ENCODE measurements at places on chromosomes 2 and 18.
A peak's percentile ranks its signal among the peaks of the same experiment; 100 is the strongest.

GRCh38 chr2:184646593-184646992 lies 48.3 kb downstream of the ZNF804A start:
- DNase-seq, result no peak

GRCh38 chr18:31077878-31078277 lies 24.3 kb downstream of the DSC2 start:
- DNase-seq, result no peak

DNA sequence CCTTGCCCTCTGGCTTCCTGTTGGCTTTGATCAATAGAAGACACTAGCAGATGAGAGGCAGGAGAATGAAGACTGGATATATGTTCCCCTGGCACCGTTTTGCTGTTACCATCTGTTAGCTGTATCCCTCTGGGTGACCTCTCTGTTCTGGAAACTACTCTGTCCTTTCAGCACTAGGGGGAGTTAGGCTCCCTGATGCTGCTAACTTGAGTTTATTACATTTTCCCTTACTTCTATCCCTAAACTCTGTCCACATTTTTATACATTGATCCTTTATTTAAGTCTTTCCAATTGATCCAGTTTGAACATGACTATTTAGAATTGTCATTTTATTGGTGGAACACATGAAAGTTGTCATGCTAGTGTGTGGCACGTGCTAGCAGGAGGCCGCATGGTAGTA lies 1014.3 kb upstream of the CDH2 start:
- no peak for DNase-seq

- peak; percentile 76 for DNase-seq
Observed at GRCh38 chr18:24176727-24177416, 38.0 kb downstream of the CABYR start.

- no peak for DNase-seq
Observed at GRCh38 chr2:239145601-239146000, 255.2 kb downstream of the HDAC4 start.

GRCh38 chr2:36329251-36329650 lies 26.3 kb upstream of the CRIM1 start:
- no peak for DNase-seq

DNA sequence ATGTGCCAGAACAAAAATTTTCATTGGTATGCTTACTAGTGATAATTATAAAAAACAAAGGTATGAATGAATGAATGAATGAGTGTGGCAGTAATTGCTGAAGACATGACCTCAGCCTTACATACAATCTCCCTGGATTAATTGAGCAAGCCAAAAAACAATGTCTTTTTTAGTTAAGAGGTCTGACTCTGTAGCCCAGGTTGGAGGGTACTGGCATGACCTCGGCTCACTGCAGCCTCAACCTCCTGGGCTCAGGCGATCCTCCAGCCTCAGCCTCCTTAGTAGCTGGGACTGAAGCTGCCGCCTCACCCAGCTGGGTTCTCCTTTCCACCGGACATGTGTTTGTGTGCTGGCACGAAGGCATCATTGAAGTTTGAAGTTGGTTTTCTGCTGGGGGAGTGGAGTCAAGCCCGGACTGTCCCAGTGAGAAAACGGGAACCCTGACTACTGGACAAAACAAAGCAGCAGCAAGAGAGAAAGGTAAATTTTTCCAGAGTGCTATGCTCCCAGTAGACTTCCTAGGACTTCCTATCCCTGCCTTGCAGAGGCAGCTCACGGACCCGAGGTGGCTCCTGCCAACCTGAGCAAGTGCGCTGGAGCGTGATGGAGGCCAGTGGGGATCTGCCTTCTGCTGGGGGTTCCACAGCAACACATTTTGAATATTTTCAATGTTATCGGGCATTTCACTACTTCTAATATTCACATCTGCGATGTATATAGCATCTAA lies 6.4 kb upstream of the IMP4 start:
- DNase-seq, result no peak

DNA sequence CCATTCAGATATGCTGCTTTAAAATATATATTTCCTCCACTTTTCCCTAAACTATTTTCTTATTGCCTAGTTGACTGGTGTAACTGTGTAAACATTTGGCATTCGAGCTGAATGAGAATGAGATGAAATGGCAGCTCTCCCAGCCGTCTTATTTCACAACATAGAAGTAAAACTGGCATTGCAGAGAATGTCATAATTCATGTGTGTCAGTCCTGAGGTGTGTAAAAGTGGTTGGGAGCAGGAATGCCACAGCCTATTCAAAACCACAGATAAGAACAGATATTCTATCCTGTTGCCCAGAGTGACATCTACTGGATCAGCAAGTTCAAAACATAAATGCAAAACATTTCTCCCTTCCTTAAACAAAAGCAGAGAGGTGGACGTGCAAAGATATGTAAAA lies 565.5 kb upstream of the CHAC2 start:
- DNase-seq, result no peak

GRCh38 chr2:222506230-222506935 lies 82.0 kb downstream of the SGPP2 start:
- no peak for DNase-seq

- no peak for DNase-seq
Observed at GRCh38 chr2:200357845-200358244, 51.4 kb downstream of the SPATS2L start.

DNA sequence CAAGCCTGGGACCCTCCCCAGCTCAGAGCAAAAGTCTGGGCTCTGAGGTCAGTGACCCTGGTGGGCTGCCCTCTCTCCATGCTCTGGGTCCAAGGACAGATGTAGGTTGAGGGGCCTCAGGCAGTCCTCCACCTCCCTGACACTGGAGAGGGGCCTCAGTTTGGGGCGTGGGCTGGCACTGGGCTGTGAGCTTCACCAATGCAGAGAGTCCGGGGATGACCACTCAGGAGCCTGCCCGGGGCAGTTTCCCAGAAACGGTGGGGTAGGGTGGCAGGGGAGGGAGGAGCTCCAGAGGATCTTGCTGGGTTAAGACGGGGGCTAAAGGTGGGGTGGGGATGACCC lies 40.5 kb upstream of the SMAD7 start:
- no peak for DNase-seq

DNA sequence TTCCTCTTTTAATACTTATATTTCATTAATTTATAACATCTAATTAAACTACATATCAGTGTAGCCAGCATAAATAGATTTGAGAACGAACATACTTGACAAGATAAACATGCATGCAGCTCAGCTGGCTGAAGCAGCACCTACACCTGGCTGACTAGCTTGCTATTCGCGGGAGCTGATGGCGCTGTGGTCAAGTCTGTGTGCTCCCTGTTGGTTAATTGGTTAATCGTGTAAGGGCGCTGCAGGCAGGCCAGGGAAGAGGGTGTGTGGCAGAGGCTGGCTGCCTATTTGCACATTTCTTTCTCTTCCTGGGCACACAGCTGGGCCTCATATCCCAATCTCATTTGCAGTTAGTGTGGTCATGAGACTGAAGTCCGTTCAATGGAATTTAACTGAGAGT lies 14.5 kb upstream of the VWA3B start:
- DNase-seq, result no peak

DNA sequence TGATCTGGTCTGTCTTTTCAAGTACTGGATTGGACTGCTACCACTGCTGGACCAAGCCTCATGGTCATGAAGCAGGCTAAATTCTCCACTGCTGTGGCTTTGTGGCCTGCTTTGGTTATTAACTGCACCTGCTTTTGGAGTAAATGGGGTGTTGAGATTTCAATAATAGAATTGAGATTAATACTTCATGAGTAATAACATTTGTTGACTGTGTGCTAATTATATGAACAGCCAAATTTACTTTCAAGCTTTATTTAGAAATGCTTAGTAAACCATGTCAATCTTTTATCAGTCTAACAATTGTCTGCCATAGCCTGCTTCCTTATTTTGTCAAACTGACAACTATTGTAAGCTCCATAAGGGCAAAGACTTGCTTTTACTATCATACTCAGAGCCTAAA lies 27.4 kb upstream of the MTIF2 start:
- DNase-seq, result no peak

DNA sequence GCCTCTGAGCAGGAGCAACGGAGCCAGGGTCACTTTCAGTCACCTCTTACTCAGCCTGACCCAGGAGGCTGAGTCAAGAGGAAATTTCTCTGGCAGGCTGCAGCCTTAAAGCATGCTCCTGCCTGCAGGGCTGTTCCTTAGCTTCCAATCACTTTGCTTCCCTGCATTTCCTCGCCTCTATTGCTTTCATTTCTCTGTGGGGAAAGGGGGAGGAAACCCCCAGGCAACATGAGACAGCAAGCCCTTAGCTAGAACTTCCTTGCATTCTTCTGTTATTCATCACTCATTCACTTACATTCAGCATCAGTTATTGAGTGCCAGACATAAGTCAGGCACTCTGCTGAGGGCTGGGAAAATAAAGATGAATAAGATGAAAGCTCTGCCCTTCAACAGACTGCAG lies 13.0 kb downstream of the XDH start:
- no peak for DNase-seq

DNA sequence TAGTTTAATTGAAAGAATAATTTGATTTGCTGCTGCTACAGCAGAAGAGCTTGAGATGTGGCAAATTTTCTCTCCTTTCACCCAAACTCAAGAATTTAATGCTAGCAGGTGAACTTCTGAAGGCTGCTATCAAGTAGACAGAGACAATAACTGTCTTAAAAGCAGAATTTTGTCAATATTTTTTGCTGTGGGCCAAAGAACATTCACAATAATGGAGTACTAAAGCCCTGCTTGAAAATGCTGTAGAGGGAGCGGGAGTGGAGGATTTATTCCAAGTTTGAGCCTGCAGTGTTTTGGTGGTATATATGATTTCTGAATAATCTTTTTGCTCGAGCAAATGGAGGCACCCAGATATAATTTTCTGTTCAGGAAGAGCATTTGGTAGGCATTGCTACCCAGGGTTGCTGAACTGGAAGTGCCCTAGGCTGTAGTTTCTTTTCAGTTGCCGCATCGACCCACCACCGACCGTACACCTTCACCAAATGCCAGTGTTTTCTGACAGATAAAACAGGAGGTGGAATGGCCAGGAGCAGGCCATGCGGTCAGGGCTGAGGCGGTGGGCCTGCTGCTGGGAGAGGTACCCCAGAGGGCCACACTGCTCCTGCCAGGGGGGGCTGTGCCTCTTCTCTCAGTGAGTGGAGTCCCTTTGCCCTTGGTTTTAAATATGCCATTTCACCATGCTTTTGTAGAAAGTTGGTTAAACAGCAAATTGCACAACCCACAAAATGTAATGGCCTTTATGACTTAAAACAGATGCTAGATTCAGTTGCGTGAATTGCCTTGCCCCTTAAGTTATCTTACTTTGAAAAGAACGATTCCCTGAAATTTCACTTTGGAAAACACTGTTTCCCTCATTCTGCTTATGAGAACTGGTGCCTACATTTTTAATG lies 36.4 kb downstream of the TSHZ1 start:
- peak; percentile 71 for DNase-seq

DNA sequence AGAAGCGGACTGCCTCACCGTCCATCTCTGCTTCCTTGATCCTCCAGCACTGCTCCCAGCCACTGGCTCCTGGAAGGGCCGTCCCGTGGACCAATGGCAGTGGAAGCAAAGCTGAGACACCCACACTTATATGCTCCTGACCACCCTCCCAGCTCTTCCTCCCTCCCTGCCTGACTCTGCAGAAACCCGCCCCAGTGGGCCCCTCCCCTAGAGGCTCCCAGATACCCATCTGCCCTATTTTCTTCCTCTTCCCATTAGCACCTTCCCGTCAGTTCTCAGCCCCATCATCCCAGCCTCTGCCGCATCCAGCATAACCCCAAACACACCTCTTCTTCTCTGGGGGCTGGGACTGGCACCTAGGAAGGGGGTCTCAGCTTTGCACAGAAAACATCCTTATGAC lies at the start of gene CLEC4F:
TSS of gene CLEC4F (minus strand) at position 101 of the 400 bp plus-strand sequence. CDS start at position 25, 76 bp downstream.
- no peak for DNase-seq

GRCh38 chr2:32272279-32272678 lies 5.4 kb upstream of the YIPF4 start:
- DNase-seq, result no peak

GRCh38 chr2:108619925-108620620 lies 85.8 kb downstream of the LIMS1 start:
- DNase-seq, result no peak

GRCh38 chr2:86107031-86107430 lies 996 bp downstream of the PTCD3 start:
- no peak for DNase-seq

DNA sequence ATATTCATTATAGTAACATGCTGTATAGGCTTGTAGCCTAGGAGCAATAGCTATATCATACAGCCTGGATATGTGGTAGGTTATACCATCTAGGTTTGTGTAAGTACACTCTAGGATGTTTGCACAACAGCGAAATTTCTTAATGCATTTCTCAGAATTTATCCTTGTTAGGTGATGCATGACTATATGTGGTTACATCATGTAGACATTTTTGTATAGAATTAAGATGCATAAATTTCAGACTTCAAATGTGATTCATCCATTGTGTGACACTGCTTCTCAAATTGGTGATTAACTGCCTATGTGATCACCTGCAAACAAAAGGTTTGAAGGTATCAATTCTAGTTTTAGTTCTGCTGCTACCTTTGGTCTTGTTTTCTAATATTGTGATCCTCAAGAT lies 1787.0 kb upstream of the PIK3C3 start:
- DNase-seq, result no peak

- DNase-seq, result no peak
Observed at GRCh38 chr2:233672886-233673285, 1.2 kb downstream of the UGT1A9 start.

- peak; percentile 73 for DNase-seq
Observed at GRCh38 chr2:25587361-25587760, 86.0 kb downstream of the DTNB start.

GRCh38 chr2:109367683-109368082 lies 238.7 kb downstream of the SH3RF3 start:
- no peak for DNase-seq

GRCh38 chr2:157302492-157303099 lies 23.0 kb downstream of the ERMN start:
- DNase-seq, result peak; percentile 82

DNA sequence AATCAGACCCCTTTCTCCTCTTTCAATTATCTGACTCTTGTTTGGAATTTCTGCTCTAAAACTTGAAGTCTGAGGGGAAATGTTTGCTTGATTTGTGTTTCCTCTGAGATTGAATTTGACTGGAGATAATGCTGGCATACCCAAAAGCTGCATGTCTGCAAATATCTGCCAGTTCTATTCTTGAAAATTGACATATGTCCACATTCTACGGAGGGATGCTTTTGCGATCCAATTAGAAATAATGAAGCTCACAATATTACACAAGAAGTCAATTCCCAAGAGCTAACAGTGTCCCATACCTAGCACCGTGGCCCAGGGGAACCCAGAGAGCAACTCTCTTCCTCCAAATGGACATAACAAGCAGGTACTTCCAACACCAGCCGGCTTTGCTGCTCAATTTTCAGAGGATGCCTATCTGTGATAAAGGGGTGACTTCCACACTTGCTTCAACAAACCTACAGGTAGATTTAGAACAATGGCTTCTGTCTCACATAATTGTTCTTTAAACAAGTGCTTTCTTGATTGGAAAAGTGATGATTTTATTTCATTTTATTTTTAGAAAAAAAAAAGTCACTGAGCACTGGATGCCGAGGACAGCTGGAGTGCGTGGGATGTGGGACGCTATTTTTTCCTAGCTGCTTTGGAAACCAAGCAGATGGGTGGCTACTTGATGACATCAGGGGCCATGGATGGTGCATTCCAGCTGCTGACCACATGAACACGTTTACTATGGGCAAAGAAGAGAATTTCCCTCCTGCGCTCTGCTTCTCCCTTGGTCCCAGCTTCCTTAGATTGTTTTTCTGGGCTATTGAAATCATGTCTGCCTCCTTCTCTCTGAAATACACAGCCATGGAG lies 488.9 kb downstream of the RNF144A start:
- DNase-seq, result no peak

- no peak for DNase-seq
Observed at GRCh38 chr2:12828980-12829379, 112.2 kb downstream of the TRIB2 start.
